ENCODE measurements at places on chromosomes 2 and 18.
A peak's percentile ranks its signal among the peaks of the same experiment; 100 is the strongest.

- DNase-seq, result no peak
These were observed 26.0 kb downstream of the SULT1C2 start for GRCh38 chr2:108314586-108315296.

DNA sequence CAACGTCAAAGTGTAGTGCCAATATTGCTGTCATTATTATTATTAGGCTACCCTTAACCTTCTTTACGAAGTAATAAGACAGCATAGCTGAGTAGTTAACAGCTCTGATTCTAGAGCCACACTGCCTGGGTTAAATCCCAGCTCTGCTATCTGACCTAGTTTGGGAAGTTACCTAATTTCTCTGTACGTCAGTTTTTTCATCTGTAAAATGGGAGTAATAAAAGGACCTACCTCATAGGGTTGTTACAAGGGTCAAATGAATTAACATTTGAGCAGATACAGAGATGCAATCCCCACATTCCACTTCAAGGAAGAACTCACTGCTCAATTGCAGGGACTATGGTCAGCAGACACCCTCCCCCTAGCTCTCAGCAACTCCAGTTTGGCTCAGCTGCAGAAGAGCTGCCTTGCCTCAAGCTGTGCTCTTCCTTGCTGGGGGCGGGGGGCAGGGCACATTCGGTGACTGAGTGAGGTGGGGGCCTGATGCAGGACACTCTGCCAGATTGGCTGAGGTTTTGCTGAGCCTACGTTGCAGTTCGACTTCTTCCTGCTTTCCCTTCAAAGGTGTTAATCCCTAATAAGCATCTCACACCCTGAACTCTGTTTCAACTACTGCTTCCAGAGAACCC, 11.0 kb upstream of the LGALSL start:
- DNase-seq, result no peak

DNA sequence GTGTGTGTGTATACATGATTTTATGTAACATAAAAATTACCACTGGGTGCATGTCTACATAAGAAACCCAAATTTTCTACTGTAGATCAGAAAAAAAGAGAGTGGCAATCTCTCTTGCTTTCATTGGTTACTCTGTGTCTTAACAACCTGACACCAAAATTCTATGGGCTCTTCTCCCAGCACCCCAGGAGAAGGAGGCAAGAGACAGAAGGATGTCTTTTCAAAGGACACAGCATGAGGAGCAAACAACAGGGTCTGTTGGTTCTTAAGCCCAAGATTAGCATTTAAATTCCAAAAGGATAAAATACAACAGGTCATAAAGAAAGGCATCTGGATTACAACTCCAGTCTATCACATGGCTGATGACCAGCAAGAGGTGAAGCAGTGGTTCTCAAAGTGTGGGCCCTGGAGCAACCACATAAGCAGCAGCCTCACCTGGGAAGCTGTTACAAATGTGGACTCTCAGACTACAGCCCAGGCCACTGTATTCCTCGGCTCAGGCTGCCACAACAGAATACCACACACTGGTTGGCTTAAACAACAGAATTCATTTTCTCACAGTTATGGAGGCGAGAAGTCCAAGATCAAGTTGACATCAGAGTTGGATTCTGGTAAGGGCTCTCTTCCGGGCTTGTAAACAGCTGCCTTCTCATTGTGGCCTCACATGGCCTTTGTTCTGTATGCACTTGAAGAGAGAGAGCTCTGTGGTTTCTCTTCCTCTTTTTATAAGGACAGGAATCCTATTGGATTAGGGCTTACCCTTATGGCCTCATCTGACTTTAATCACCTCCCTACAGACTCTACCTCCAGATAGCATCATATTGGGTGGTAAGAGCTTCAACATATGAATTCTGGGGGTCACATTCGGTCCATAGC, 79.8 kb upstream of the RNF152 start:
- DNase-seq, result no peak

GRCh38 chr2:168107322-168107721, 140.1 kb downstream of the STK39 start:
- DNase-seq, result no peak

DNA sequence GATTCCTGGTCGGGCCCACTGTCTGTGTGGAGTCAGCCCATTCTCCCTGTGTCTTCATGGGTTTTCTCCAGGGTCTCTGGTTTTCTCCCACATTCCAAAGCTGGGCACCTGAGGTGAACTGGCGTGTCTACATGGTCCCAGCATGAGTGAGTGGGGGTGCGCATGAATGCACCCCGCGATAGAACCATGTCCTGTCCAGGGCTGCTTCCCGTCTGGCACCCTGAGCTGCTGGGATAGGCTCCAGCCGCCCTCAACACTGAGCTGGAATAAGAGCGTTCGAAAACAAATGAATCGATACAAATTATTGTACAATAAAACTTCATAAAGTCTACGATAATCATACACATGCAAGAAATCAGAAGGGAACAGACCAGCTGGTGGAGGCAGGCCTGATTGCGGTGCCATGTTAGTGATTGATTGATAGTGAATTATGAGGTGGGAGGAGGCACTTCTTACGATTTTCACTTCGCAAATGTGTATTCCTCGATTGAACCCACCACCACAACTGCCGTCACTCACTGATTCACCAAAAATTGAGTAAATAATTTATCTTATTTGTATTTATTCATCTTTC, 186.6 kb downstream of the MGAT5 start:
- DNase-seq, result no peak

DNA sequence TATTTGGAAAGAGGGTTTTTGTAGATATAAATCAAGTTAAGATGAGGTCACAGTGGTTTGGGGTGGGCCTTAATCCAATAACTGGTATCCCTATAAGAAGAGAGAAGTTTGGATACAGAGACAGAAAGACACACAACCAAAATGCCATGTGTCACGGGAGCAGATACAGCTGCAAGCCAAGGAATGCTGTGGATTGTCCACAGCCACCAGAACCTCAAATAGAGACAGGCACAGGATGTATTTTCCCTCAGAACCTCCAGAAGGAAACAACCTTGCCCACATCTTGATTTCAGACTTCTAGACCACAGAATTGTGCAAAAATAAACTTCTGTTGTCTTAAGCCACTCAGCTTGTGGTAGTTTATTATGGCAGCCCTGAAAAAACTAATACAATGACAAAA, 105.5 kb downstream of the GCA start:
- no peak for DNase-seq

DNA sequence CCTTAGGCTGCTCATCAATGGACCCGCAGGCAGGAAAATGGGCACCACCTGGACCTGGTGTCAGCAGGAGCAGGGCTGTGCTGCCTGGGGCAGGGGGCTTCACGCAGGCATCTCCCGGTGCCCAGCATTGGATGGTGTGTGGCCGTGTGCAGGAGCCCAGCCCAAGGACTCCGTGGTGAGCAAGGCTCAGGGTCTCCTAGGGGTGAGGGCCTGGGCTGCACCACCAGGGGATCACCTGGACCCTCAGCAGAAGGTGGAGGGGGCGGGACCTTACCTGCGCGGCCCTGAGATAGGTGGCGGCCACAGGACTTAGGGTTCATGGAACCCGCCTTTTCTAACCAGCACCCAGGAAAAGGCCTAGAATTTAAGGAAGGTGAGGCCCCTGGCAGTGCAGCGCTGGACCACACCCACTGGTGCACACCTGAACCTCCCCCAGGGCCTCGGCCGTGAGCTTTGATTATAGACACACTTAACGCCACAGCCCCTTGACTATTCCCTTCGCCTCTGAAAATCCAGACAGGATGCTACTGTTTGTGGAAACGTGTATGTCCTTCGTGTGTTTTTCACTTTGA, 89.0 kb downstream of the TMEM18 start:
- no peak for DNase-seq

DNA sequence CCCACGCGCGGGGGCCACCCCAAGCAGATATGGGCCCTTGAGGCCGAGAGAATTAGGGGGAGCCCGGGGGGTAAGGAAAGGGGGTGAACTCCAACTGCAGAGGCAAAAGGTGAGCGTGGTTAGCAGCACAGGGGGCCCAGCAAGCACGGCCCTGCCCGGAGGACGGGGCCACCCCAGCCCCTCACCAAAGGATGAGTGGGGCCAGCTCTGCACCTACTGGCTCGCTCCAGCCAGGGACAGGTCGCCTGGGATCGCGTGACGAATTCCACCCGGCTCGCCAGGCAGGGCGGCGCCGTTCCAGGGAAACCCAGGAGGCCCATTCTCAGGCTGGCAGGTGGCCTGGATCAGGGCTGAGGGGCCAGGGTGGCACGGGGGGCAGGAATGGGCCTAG, 38.6 kb downstream of the BIN1 start:
- DNase-seq, result no peak

- DNase-seq, result no peak
These were observed 100.1 kb upstream of the GRB14 start for GRCh38 chr2:164721430-164721829.

DNA sequence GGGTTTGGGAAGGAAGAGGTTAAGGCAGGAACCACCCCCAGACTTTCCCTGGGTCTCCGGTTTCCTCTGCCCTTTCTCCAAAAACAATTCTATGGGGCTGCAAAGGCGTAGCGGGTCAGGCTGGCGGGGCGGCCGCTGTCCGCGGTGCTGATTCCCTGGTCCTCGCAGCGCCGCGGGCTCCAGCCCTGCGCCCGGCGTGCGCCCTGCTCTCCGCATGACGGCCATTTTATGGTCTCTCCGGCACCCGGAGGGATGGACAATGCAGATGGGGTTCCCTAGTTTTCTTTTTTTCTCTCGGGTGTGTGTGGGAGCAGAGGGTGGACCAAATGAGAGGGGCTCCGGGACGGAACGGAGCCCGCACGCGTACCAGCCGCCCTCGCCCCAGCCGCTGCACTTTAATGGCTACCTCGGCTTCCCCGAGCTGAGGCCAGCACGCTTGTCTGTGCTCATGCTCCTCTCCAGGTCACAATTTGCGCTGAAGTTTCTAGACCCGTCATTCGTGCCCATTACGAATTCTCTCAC, 1.6 kb downstream of the ST8SIA3 start:
- DNase-seq, result peak; percentile 34

- DNase-seq, result peak; percentile 27
These were observed 368.5 kb downstream of the LRRTM1 start for GRCh38 chr2:79935771-79936657.

DNA sequence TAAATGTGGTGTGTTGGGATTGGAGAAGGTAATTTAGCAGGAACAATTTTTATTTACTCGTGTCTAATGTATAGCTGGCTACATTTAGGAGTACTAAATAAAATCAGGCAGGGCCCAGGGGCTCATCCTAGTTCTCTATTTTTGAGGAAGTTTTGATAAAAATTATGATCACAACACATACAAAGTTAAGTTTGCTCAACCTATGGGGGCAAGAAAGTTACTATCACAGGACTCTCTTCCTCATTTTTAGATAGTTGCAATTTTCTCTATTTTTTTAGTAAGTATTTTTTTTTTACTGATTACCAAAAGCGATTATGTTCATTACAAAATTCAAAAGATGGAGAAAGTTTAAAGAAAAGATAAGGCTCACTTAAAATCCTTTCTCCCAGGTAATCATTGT, 60.0 kb upstream of the RPE start:
- DNase-seq, result no peak

DNA sequence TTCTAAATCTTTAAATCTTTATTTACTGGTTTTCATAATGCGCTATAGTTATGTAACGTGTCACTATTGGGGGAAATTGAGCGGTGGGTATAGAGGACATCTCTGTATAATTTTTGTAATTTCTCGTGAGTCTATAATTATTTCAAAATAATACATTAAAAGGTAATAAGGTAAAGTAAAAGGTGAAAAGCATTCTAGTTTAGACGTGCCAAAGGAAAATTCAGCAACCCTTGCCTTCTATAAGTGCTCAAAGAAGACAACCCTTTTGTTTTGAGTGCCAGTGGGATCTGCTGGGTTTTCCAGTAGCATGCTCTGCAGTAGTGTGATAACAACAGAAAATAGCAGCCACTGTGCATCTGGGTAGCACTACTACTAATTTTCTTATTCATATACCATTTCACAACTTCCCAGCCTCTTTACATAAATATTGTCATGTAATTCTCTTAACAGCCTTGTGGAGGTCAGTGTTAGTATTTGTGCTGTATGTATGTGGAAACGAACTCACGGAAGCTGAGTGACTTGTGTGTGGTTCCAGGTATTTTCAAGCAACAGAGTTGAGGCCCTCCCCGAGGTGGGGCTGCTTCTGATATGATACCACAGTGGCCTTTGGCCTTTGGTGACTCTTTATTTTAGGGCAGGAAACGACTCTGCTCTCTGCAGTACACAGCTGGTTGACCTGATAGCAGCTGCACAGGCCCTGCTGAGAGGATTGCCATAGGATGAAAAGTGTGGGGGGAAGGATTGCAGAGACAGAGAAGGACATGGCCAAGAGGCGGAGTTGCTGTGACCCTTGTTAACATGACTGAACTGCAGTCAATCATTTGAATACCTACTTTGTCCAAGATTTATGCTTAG, 104.5 kb downstream of the TDRD15 start:
- DNase-seq, result no peak

DNA sequence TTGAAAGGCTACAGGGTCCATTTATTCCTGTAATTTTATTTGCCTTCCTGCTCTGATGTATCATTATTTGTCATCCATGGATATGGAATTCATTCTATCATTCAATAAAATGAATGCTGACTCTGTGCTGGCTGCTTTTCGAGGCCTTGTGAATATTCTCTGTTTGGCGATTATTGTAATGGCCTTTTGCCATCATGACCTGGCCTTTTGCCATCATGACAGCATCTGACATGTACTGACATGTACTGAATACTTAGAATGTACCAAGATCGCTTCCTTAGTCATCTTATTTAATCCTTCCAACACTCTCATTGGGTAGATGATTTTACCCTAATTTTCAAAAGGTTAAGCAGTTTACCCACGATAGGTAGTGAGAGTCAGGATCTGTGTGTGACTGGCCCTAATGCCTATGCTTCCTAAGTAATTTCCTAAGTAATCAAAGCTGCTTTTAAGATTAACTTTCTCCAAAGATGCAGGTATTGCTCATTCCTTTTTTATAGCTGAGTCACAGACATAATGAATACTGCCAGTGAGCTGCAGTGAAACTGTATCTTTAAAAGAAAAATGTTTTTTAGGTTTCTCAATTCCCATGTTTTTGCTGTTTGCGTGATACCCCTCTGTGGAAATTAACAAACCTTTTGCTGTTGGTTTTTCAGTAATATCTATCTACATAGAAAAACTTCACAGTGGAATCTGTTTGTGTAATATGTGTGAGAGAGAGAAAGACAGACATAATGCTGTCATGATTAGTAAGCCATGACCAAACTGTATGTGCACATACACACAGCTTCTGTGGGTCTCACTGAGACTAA, 127.8 kb downstream of the CERS6 start:
- no peak for DNase-seq

- no peak for DNase-seq
These were observed 44.2 kb upstream of the CDH7 start for GRCh38 chr18:65706646-65707045.

- DNase-seq, result no peak
These were observed 85.9 kb upstream of the NFATC1 start for GRCh38 chr18:79309614-79310358.

- DNase-seq, result no peak
These were observed 173.5 kb downstream of the ATAD2B start for GRCh38 chr2:23753291-23754010.

DNA sequence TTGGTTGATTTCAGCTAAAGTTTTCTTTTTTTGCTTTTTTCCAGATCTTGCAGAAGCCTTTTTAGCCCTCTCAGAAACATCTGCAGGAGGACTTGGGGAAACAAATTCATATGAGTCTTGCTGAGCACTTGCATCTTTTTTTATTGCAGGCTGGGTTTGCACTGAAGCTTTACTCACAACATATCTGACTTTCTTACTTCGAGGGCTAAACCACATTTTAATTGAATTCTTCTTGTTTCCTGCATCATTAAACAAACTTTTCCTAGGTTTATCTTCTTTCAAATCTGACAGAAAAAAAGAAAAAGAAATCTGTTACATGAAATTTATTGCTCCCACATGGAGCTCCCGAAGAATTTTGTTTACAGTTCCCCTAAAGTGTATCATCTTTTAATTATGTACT, 28.3 kb downstream of the BARD1 start:
- no peak for DNase-seq

- no peak for DNase-seq
These were observed 84.5 kb upstream of the TMEM247 start for GRCh38 chr2:46394649-46395510.

All from amygdala (tissue), 56 donors.